Muscle of back (tissue), 13 donors: ENCODE measurements at places on chromosomes 2 and 18. TPM values are rescaled to one million over a fixed set of nuclear protein-coding genes. Genes with fewer than 3 reads are reported as not detected.

GRCh38 chr18:45666520-45666919 is 51.2 kb downstream of the SLC14A2 start:
- no peak for DNase-seq

LRRTM1 gene
- 1.1 TPM for polyA plus RNA-seq

CHRND gene
- 88.9 TPM for polyA plus RNA-seq

ASB18 gene
- polyA plus RNA-seq = 4.9 TPM

DNA sequence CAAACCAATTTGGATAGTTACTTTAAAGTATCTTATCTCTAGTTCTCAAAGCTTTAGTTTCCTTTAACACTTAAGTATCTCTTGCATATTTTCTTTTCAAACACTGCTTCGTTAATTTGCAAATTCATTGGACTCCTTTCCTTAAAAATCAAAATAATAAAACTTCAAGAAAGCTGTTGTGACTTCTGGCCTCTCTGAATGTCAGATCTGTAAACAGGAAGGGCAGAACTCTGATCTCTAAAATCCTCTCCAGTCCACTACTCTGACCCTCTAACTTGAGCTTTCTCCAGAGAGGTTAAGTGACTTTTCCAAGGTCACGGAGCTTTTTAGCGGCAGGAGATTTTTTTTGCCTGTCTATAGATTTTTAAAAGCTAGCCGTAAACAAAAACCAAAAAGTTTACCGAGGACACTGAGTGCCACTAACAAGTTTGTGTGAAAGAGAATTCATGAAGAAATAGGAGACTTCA is 155.5 kb downstream of the TGIF1 start:
- no peak for DNase-seq

DNA sequence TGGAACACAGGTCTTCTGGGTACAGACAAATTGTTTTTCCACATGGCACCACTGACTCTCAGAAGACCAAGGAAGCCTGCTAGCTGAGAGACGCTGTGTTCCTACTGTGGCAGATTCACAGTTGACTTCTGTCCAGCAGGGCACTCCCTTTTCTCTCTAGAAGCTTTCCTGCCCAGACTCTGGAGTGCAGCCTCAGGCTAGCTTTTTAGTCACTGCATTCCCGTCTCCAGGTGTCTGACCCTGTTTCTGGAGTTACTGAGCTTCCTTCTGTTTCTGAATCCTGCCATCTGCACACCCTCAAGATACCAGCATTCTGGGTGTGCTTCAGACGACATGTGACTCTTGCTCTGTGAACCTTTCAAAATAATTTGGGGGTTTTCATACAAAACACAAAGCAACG is 125.1 kb downstream of the TMEM200C start:
- DNase-seq = no peak
